ENCODE measurements at places on chromosomes 5 and 9.

DNA sequence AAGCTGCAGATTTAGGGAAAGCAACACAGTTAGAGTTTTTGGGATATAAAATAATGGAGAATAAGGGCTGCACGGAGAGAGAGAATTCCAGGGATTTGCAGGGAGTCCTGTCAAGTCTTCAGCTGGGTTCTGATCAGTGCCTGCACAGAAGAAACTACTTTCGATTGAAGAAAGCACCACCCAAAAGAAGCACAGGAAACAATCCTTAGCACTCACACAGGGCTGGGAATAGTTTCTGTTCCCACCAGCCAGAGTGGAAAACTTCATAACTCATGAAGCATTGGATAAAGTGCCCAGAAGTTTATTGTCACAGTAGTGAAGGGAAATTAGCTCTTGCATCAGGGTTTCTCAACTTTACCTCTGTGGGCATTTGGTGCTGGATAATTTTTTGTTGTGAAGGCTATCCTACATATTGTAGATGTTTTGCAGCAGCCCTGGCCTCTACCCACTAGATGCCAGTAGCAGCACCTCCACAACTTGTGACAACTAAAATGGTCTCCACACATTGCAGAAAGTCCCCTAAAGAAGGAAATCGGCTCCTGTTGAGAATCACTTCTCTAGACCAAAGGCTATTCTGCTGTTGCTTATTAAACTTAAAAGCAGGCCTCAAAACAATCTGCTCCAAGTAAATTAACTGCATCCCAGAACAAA, 71.0 kb upstream of the FAM120A start:
- no peak for DNase-seq

- peak; percentile 68 for DNase-seq
These were observed 158.1 kb upstream of the SHB start for GRCh38 chr9:38227061-38227540.

DNA sequence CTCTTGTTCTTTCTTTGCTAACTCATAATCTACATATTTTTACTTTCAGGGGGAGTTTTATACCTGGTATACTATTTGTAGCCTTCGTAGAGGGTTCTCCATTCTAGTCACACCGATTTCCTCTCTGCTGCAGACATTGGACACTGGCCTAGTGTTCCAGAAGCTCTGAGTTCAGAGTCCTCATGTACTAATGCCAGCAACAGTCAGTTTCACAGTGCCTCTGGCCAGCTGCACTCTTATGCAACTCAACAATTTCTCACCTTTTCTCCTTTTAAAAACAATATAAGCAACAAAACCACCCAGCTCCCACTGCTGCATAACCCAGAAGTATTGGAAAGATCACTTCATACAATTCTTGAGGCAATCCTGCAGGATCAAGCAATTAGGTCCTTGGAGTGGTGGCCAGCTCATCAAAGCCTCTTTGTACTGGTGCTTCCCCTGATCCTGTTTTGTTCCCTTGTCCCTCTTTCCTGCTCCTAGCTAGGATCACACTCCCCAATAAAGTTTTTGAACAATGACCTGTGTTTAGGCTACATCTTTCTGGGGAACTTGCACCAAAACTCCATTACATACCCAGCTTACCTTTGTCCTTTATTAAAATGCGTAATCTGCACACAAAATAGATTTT, 98.1 kb upstream of the TUT7 start:
- no peak for DNase-seq

- DNase-seq, result no peak
These were observed 2.1 kb downstream of the KIF12 start for GRCh38 chr9:114096866-114097612.

DNA sequence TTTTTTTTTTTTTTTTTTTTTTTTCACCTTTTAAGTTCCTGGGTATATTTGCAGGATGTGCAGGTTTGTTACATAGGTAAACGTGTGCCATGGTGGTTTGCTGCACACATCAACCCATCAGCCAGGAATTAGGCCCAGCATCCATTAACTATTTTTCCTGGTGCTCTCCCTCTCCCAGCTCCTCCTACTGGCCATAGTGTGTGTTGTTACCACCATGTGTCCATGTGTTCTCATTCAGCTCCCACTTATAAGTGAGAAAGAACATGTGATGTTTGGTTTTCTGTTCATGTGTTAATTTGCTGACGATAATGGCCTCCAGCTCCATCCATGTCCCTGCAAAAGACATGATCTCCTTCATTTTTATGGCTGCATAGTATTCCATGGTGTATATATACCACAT, 350.5 kb downstream of the MAN2A1 start:
- DNase-seq, result no peak

- no peak for DNase-seq
These were observed 84.5 kb downstream of the HAPLN1 start for GRCh38 chr5:83636156-83636555.

- DNase-seq, result no peak
These were observed 541 bp upstream of the TBCA start for GRCh38 chr5:77776554-77777206.

- no peak for DNase-seq
These were observed 49.0 kb downstream of the SPTLC1 start for GRCh38 chr9:92066168-92066567.

DNA sequence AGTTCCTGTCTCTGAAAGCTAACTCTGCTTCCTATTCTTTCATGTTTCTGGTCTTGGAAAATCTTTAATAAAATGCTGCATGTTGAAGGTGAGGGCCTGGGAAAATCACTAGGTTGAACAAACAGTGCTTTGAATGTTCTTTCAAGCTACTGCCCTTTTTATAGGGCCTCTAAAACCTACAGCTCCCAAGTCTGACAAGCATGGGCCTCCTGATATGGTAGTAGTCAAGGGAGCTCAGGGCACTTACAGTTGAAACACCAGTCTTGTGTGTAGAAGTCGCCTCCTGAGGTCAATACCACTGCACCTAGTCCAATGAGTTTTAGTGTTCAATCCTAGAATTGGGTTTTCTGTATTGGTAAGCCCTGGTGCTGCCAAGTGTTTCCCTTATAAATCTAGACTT, 20.5 kb downstream of the VLDLR start:
- no peak for DNase-seq

DNA sequence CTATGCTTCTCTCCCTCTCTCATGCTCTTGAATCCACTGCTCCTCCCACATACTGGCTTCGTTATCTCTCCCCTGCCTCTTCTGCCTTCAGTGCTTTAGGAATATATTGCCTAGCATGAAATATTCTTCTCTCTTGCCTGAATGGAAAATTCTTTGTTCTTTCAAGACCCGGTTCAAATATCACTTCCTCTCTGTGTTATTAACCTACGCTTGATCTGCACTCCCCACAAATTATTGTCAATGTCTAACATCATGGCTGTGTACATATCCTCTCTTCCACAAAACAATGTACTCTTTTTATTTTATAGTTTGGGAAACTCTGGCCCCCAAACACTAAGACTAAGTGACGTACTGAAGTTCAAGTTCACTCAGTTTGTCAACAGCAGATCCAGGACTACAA, 211.0 kb downstream of the SEC61B start:
- no peak for DNase-seq

GRCh38 chr5:133694181-133694831, 82.0 kb upstream of the FSTL4 start:
- no peak for DNase-seq

- no peak for DNase-seq
These were observed 51.2 kb downstream of the SIL1 start for GRCh38 chr5:139146809-139147482.

DNA sequence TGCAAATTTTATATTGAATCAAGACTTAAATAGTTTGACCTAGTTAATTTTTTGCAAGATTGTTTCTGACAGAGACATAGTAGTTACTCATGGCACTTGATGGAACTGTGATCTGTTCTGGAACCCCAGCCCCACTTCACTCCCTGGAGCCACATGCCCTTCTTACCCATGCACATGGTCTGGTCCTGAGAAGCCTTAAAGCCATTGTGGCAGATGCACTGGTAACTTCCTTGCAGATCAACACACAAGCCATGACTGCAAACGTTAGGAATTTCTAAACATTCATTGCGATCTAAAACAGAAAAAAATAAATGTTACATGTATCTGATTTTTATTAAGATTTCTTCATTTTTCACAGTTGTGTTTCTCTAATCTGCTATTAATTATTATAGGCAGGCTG, 221.2 kb downstream of the SLC12A2 start:
- DNase-seq, result no peak

- DNase-seq, result no peak
These were observed 176.5 kb downstream of the HSPA4 start for GRCh38 chr5:133228316-133228715.

DNA sequence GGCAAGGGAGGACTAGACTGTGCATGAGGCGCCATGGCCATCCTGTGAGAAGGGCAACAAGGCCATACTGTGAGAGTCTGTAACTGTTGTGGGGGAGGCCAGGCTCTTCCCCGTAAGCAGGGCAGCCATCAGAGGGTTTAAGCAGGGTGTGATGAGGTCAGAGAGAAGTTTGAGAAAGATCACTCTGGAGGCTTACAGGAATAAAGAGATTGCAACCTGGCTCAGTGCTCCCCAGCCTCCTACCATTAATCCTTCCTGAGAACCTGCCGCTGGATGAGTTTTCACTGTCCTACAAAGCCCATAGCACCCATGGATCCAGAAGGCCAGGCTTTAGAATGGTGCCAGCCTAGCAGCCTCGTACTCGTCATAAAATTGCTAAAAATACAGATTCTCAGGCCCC, 14.4 kb upstream of the TRMT10B start:
- DNase-seq, result no peak

DNA sequence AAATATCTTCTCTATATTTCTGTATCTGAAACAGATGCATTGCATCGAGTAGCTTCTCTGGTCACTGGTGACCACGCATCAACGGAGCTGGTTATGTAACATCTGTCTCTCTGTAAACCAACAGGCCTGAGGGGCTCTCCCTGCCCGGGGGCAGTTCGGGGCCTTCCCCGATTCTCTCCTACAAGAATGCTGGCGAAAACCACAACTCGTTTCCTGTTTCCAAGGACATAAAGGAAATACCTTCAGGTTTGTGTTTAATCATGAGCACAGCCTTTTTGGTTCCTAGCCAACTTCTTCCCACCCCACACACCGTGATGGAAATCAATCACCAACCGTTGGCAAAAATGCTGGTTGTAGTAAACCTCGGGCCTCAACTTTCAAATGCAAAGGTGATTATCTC, 25.1 kb downstream of the GDNF start:
- DNase-seq, result no peak

GRCh38 chr5:133219296-133219695, 167.5 kb downstream of the HSPA4 start:
- DNase-seq, result no peak

GRCh38 chr5:2158109-2158508, 275.4 kb upstream of the IRX4 start:
- no peak for DNase-seq

DNA sequence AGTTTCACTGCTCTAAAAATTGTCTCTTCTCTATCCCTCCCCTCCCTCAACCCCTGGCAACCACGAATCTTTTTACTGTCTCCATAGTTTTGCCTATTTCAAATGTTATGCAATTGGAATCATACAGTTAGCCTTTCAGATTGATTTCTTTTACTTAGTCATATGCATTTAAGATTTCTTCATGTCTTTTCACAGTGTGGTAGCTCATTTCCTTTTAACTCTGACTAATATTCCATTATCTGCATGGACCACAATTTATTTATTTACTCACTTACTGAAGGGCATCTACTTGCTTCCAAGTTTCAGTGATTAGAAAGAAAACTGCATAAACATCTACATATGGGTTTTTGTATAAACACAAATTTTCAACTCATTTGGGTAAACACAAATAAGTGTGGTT, 372.3 kb downstream of the CDH18 start:
- DNase-seq, result no peak

- DNase-seq, result no peak
These were observed 1.5 kb downstream of the MEIKIN start for GRCh38 chr5:131943916-131944315.

GRCh38 chr5:10533226-10533625, 30.6 kb upstream of the ANKRD33B start:
- peak; percentile 72 for DNase-seq
